ENCODE measurements at places on chromosomes 3 and 15.

DNA sequence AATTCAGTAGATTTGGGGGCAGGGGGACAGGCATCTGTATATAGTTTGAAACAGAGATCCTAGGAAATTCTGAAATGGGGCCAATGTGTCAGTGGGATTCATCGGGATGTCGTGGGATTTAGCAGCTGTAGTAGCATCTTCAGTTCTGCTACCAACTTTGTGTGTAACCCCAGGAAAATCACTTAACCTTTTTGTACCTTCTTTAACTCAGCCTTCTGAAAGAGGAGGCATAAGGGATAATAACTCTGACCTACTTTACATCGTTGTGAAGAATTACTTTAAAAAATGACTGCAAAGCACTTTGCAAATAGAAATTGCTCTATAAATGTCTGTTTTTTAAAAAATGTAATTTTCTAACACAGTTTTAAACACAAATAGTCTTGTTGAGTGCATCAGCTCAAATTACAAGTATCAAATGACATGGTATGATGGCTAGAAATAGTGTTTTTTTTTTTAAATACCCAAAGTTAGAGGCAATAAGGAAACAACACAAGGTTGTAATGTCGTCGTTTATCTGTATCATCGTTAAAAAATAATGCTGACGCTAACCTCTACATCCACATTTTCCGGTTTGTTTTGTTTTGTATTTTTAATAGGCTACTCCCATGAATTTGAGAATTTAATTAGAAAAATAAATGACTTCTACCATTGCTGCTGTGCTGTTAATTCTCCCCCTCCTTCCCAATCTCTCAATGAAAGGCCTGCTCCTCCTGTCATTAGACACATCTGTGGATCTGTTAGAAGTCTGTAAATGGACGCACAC lies 338.5 kb downstream of the PTPRG start:
- DNase-seq = no peak

GRCh38 chr3:51024765-51025632 lies 350.3 kb downstream of the DOCK3 start:
- DNase-seq = no peak

- DNase-seq = no peak
These were observed 20.1 kb downstream of the OSBPL10 start for GRCh38 chr3:31960793-31961431.

- no peak for DNase-seq
These were observed 68.9 kb upstream of the ARL8B start for GRCh38 chr3:5053021-5053831.

DNA sequence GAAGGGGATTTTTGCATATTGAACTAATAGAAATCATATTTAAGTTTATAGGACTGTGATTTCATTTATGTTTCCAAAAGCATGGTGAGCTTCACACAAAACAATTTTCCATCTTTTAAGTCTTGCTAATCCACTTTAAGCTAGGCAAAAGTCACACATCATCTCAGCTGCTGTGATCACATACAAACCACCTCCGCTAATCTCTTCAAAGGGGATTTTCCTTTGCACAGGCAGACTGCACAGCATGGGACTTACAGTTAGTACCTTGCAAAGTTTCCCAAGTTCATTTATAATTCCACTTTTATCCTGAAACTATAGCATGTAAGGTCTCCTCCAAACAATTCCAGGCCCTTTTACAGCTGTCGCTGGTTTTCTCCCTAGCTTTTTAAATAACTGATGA lies 225.1 kb upstream of the CNTN3 start:
- DNase-seq = peak; percentile 62

DNA sequence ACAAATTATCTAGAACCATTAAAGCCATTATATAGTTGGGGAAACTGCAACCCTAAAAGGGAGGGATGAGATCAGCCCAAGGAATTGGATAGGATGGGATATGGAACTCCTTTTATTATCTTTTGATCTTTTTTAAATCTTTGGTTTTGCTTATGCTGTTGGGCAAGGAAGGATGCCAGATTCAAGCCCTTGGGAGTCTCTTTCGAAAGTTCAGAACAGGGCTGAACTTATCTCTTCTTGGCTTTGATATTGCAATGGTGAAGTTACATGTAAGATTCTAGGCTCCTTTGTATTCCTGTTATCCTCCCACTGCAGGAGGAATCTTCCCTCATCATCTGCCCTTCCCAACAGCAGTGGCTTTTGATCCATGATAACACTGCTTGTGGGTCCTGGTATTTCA lies 10.0 kb upstream of the SLC22A13 start:
- no peak for DNase-seq

- DNase-seq = no peak
These were observed 35.0 kb upstream of the FOXP1 start for GRCh38 chr3:71618538-71618937.

DNA sequence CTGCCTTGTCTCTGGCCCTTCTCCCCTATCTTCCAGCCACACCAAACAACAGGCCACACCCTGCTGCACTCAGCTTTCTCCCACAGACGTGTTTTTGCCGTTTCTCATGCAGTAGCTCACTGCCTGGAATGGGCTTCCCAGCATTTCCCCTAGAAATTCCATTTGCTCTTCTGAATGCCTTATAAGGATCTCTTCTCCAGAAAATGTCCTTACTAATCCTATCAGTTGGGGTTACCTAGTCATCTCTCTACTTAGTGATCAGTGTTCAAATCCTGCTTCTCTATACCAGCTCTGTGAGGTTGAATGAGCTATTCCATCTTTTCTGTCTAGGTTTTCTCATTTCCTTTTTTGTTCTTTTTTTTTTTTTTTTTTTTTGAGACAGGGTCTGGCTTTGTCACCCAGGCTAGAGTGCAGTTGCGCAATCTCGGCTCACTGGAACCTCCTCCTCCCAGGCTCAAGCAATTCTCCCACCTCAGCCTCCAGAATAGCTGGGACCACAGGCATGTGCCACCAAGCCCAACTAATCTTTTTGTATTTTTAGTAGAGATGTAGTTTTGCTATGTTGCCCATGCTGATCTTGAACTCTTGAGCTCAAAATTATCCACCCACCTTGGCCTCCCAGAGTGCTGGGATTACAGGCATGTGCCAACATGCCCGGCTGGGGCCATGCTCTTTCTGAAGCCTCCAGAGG lies 98.2 kb upstream of the CHD2 start:
- DNase-seq = no peak

DNA sequence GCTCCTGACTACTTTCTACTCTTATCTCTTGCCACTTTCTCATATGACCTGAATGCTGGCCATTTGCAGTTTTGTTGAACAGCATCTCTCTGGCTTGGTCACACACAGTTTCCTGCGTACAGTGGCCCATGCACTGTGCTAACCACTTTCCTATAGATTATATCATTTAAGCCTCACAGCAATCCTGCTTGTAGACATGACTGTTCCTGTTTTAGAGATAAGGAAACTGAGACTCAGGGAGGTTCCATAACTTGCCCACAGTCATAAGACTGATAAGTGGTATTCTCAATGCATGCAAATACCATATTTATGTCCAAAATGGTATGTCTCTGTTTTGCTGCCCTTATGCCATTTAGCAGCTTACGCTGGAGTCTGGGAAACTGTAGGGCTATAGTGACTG lies 229.5 kb downstream of the NR1D2 start:
- no peak for DNase-seq

DNA sequence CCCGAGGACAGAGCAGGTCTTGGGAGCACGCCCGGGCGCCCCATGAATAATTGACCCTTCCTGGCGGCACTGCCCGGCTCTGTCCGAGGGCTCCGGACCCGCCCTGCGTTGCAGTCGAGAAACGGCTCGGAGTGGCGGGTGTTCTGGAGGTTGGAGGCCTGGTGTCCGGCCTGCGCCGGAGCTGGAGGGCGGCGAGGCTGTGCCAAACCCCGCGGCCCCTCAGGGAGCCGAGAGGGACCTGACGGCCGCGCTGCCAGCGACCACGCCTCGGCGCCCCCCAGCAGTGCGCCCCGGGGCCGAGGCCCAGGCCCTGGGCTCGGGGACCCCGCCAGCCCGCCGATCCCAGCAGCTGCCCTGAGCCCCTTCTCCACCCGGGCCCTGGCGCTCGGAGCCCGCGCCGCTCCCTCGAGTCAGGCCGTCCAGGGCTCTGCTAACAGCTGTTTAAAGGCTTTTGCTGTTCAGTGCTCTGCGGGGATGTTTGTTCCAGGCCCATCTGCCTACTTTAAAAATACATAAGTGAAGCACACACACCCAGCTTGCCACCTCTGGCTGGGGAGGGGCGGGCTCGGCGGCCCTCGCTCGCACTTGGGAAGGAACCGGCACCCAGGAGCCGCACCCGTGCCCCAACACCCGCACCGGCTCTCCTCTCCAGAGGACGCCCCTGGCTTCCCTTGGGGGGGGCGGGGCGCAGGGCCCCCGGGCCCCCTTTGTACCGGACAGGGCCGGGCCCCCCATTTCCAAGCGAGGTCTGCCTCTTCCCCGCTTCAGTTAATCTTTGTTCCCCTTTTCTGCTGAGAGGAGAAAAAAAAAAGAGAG lies 730 bp upstream of the ZNF710 start:
- no peak for DNase-seq

DNA sequence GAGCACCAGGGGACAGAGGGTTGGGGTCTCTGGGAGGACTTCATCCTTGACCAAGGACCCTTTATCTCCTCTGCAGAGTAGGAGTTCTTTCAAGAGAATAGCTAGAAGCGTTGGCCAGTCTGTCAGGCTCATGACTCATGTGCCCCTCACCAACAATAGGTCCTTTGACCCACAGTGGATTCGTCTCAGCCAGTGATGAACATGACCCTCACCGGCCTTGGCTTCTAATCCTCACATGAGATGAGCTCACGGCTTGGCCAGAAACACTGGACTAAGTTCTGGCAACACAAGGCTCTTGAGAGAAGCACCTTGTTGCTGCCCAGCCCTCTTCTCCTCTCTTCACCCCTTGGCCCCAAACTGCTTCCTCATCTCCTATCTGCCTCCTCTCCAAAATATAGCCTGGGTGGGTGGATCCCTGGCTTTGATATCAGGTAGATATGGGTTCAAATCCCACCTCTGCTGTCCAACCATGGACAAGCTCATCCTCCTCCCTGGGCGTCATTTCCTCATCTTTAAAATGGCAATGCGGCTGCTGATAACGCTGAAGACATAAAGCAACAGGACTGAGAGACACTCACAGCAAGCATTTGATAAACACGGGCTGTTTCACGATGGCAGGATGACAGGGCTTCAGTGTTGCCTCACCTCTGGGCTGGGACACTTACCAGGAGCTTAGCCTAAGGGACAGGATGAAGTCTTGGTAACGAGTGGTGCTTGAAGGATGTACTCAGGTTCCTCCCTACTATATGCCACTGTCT lies 446.7 kb upstream of the PROK2 start:
- DNase-seq = no peak

DNA sequence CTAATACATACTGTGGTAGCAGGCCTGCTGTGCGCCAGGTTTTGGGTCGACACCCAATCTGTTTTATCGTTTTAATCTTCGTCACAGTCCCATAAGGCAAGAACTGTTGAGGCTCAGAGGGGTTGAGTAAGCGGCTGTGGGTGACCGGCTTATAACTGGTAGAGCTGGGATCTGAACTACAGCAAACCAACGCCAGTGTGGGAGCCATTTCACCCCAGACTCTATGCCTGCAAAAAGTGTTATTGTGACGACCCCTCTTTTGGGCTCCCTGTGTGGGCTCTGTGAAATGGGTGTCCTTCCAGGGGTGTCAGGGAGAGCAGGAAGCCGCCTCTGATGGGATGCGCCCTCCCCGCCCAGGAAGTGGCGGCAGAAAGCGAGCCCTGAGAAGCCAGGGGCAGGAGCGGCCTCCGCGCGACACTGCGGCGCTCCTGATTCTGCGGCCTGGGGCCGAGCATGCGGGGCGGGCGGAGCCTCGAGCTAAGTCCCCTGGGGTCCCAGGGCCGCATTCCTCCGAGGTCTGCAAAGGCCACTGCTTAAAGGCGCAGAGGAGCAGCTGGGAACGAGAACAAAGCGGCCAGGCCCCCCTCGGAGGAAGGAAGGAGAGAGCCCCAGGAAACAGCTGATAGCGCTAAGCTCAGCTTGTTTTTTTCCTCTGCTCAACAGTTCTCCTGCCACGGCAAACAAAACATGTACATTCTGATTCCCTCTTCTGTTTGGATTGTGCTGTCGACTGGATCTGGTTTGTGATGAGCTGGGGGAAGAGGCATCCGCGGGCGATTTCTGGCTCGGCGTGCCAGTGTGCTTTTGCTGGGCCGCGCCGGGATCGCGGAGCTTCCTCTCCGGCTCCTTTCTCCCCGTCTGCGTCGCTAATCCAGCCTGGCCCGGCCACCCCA lies 33.9 kb downstream of the GRK7 start:
- peak; percentile 42 for DNase-seq

DNA sequence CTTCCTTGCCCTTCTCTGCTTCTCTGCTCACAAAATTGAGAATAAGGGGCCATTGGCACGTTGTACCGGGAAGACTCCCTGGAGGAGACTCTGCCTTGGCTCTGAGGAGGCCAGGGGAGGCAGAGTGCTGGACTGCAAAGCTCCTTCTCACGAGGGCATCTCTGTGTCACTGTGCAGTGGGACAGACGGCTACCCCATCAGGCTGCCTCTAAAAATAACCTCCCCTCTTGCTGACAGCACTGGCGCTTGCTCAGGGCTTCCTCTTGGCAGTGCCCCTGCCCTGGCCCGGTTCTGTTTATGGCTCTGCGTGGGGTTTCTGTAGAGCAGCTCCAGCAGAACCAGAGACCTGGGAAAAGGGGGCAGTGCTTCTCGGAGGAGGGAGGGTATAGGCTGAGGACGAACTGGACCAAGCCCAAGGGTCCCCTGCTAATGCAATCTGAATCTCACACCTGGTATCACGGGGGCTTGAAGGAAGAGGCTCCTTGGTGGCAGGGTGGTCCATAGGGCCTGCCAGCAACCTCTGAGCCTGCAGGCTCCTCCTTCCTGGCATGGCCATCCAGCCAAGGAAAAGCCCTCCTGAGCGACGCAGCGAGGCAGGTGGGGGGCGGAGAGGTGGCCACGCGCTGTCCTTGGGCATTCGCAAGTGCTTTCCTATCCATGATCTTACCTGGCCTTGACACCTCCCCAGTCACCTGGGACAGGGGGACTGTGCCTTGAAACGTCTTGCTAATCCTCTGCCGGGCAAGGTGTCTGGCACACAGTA lies 63.3 kb upstream of the TLE3 start:
- DNase-seq = no peak

GRCh38 chr3:120147072-120147871 lies 53.0 kb upstream of the GSK3B start:
- DNase-seq = no peak

- no peak for DNase-seq
These were observed 78.1 kb downstream of the MRPL46 start for GRCh38 chr15:88389120-88389519.

- DNase-seq = no peak
These were observed 10.7 kb upstream of the FAH start for GRCh38 chr15:80141916-80142598.
